ENCODE measurements at places on chromosomes 3 and 15.

GRCh38 chr3:111594781-111595180 lies 365 bp downstream of the ZBED2 start:
- DNase-seq: no peak

DNA sequence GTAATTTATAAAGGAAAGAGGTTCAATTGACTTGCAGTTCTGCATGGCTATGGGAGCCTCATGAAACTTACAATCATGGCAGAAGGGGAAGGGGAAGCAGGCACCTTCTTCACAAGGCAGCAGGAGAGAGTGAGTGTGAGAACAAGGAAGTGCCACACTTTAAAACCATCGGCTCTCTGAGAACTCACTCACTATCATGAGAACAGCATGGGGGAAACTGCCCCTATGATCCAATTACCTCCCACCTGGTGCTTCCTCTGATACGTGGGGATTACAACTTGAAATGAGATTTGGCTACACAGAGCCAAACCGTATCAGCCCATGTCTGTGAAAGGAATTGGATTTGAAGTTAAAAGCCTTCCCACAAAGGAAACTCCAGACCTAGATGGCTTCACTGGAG lies 39.1 kb downstream of the TKT start:
- no peak for DNase-seq

DNA sequence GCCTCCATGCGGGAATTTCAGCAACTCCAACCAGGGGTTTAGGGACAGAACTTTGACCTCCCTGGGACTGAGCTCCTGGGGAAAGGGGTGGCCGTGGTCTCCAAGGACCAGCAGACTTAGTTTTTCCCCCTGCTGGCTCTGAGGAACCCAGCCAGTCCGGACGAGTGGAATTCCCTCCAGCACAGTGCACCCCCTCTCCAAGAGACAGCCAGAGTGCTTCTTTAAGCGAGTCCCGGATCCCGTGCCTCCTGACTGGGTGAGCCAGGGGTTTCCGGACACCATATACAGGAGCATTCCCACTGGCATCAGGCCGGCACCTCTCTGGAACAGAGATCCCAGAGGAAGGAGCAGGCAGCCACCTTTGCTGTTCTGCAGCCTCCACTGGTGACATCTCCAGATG lies 459.5 kb downstream of the OCA2 start:
- DNase-seq: no peak

DNA sequence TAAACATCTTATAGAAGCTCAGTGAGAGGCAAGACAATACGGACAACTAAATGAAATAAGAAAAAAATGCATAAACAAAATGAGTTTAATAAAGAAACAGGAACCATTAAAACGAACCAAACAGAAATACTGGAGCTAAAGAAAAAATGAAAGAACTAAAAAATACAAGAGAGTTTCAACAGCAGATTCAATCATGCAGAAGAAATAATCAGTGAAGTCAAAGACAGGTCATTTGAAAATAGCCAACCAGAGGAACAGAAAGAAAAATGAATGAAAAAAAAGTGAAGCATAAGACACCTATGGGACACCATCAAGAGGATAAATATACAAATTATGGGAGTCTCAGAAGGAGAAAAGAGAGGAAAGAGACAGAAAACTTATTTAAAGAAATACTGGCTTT lies 42.5 kb upstream of the PRR20G start:
- no peak for DNase-seq

- DNase-seq: no peak
Observed at GRCh38 chr3:101828691-101829436, 20.4 kb upstream of the NFKBIZ start.

- no peak for DNase-seq
Observed at GRCh38 chr3:53485675-53486403, 8.6 kb upstream of the CACNA1D start.

- no peak for DNase-seq
Observed at GRCh38 chr3:190401963-190402362, 14.0 kb downstream of the CLDN16 start.

GRCh38 chr15:53080484-53080883 lies 290.3 kb upstream of the ONECUT1 start:
- DNase-seq: no peak

DNA sequence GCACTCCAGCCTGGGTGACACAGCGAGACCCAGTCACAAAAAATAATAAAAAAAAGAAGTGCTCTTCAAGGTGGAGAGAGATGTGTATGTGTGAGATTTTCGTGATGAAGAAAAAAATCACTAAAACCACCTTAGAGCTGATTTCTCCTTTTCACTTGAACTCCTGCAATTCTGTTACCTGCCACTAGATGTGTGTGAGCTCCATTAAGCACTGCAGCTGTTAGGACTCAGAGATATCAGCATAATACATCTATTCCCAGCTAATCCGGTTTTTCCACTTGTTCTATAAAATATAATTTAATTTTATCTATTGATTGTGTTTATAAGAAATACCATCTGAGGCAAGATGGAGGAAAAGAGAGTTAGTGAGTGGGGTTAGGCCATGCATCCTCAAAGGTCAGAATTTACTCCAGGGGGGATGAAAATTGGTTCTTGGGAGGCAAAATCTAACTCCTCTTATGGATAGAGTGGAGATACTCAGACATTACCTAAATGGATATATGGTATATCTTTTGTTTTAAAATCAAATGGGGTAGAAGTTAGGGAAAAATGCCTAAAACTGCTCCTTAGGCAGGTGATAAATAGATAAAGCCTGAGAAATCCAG lies 152.7 kb downstream of the IL20RB start:
- no peak for DNase-seq

DNA sequence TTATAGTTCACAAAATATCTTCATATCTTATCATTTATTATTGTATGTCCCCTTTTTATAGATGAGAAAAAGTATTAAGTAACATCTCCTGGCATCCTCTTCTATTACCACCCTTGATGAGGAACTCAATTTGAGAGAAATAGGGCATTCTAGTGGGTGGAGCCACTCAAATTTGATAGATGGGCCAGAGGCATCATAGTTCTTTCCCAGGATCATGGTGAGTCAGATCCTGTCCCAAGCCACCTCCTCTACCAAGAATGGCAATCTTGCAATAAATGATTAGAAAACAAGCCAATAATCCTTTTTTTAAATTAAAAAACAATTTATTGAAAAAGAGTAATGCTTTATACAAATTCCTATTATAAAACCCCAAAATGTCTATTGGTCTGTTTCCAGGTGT lies 16.8 kb downstream of the CLDN1 start:
- DNase-seq: no peak

DNA sequence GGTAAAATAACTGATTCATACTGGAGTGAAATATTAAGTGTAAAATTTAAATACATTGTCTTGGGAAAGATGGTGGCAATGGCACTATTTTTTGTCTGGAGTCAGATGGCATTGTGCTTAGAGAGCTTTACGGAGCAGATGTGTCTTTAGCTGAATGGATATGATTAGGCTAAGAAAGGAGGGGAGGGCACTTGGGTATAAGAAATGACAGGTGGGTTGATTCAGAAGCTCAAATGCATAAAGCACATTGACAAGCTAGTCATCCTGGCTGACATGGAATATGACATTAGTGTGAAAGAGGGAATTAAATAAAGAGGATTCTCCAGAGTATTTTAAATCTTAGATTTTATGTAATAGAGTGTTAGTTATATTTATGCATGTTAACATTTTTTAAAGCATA lies 570.1 kb upstream of the CBLB start:
- no peak for DNase-seq

- DNase-seq: no peak
Observed at GRCh38 chr3:149307435-149307783, 26.0 kb downstream of the TM4SF18 start.

DNA sequence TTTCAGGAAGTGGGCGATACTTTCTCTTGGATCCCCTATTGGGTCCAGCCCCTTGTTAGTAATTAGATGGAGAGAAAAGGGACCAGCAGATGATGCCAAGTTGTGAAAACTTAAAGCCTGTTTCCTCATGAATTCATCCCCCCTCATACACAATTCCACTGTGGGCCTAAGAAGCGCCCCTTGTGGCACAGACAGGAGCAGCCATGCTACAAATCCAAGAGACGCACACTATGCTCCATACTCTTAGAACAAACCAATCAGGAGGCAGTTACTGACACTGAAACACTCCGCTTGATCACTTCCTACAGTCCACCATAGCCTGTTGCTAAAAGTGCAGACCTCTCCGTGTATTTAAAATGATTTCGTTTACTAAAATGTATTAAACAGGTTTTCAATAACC lies 111.3 kb upstream of the ARRDC4 start:
- no peak for DNase-seq

GRCh38 chr15:55740981-55741832 lies 1.7 kb downstream of the PRTG start:
- DNase-seq: no peak

DNA sequence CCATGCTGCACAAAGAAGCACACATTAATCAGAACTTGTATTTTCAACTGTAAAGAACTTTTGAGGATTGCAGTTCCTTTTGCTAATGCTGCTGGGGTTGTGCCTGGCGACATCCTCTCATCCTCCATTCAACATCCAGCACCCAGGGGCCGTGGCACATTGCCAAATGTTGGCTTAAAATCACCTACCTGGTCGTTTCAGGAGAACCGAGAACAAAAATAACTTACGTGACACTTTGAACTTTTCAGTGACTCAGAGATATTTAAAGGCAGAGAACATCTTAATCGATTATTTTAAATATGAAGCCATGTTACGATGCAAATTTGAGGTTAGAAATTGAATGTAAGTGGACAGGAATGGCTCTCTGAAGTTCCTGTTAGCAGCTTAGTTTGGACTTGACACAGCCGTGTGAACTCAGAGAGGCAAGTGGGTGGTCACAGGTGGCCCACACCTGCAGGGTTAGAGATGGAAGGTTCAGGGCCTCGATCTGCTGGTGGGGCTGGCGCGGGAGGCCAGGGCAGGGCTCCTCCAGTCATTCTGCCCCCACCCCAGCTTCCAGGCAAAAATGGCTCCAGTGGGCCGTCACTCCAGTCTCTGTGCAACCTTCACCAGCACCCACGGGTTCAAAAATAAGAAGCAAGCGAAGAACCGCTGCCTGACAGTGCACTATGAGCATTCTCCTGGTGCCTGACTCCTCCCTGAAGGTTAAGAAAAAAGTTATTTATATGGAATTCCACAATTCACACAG lies 12.2 kb downstream of the LRRK1 start:
- no peak for DNase-seq

DNA sequence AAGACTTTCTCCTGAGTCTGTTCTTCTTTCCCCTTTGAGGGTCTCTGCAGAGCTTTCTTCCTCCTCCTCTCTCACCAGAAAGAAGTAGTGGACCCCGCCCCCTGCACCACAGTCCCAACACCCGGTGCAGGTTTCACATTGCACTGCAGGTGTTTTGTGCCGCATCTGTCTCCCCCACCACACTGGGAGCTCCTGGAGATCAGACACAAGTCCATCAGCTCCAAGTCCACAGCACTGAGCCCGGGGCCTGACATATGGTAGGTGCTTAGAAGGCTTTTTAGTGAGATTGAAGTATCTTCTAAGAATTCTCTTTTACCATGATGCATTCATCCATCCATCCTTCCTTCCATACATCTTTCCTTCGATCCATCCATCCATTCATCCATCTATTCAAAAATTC lies 9.8 kb downstream of the STRA6 start:
- no peak for DNase-seq

GRCh38 chr3:195224156-195224979 lies 46.6 kb downstream of the XXYLT1 start:
- no peak for DNase-seq

- DNase-seq: no peak
Observed at GRCh38 chr3:71055257-71056001, 528.1 kb downstream of the FOXP1 start.

DNA sequence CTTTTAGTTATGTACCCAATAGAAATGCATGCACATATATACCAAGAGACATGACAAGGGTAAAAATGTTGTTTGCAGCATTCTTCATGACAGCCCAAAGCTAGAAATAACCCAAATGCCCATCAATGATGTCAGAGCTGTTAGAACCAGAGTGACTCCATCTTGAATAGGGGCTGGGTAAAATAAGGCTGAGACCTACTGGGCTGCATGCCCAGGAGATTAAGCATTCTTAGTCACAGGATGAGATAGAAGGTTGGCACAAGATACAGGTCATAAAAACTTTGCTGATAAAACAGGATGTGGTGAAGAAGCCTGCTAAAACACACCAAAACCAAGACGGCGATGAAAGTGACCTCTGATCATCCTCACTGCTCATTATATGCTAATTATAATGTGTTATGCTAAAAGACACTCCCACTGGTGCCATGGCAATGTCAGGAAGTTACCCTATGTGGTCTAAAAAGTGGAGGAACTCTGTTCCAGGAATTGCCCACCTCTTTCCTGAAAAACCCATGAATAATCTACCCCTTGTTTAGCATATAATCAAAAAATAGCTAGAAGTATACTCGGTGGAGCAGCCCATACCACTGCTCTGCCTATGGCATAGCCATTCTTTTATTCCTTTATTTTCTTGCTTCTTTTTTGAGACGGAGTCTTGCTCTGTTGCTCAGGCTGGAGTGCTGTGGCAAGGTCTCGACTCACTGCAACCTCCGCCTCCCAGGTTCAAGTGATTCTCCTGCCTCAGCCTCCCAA lies 32.9 kb downstream of the ZBTB11 start:
- peak; percentile 48 for DNase-seq

DNA sequence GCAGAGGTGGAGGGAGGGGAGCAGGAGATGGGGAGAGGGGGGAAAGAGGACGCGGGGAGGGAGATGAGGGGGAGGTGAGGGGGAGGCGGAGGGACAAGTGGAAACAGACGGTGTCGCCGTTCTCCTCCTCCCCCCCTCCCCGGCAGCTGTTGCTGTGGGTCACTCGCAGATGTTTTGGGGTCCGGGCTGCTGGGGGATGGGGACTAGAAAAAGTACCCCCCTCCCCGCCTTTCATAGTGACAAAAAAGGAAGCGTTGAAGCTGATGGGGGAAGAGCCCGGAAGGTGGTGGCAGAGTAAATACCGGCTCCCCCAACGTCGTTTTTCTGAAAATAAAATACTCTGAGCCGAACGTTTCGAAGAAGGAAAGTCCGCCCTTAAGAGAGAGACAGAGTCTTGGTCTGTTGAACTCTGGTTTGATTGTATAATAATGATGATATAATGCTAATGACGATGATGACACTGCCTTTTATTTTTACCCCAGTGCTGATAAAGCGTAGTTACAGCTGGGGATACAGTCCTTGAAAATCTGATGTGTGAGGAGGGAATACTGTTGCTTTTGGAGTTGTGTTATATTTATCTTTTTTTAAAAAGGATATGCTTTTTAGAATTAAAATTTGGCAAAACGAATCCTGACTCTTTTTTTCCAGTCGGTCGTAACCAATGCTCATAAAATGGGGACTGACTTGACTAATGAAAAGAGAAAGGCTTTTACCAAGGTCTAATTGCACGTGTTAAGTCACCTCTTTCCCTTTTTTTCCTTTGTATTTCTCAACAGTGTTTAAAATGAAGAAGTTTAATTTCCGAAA lies 993 bp downstream of the STXBP5L start:
- no peak for DNase-seq

- DNase-seq: no peak
Observed at GRCh38 chr3:4584456-4585249, 91.5 kb downstream of the ITPR1 start.

All from retinal pigment epithelial cell (primary cell).